ENCODE measurements at places on chromosomes 2 and 18.

DNA sequence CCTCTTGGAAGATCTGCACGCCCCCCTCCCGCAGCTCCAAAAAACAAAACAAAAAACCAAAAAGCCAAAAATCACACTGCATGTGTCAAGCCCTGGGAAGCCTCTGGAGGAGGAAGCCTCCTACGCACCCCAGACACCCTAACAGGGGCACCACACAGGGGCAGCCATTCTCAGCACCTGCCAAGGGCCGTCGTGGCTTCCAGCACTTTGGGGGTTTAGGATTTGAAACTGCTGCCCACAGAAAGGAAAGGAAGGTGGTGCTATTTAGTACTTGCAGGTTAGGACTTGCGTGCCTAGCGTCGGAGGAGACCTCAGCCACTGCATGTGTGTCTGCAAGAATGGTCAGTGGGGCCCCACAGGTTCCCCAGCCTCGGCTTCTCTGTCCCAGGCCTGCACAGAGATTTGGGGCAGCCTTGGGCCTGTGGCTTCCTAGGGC, 419 bp upstream of the GPR55 start:
- no peak for DNase-seq

DNA sequence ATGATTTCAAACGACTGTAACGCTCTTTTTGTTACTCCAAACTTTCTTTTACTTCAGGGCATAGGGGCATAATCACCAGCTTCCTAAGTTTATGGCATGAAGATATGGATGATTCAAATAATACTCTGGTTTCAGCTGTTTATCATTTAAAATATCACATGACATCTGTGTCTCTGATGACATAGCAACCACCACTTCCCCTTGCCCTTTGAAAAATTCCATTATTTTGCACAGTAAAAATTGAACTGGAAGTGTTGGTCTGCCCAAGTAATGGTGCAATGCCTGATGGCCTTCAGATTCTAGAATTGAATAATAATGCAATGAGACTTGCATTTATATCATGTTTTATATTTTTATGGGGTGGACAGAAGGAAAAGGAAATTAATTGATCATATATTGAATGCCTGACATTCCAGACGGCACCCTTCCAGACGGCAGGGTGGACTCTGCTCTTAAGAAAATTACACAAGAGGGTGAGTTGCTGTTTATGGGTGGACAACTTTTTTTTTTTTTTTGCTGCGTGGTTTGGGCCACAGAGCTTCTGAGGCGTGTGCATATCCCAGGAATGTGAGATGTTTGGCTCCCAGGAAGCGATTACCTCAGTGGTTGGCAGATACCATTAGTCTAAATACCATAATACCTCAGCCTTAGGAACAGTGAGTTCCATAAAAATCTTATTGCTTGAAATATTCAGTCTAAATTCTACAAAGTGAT, 101.7 kb upstream of the ZNF521 start:
- DNase-seq: no peak

- no peak for DNase-seq
Measured at GRCh38 chr2:144971786-144972335, 451.9 kb upstream of the ZEB2 start.

DNA sequence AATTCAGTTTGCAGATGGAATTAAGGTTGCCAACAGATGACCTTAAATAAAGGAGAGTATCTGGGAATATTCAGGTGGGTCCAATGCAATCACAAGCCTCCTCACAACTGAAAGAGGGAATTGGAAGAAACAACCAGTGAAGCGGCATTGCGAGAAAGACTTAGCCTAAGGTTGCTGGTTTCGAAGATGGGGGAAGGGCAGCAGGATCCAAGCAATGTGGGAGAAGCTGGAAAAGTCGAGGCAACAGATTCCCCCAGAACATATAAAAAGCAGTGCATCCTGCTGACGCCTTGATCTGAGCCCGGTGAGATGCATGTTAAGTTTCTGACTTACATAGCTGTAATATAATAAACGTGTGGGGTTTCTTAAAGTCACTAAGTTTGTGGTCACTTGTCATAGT, 162.5 kb downstream of the NDUFA10 start:
- DNase-seq: no peak

DNA sequence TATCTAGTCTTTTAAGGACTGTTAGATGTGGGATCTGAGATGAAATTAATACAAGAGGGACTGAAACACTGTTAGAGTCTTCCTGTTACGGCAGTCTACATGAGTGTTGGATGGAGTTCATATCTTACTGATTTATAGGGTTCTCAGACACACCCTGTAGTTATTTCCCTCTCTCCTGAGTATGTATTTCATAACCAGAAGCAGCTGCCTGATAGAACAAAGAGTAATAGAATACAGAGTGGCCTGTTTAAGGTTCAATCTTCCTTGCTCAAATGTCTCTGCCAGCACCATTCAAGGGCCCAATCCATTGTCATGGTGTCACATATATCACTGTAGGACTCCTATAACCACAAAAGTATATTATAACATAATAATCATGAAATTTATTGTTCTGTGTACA, 1229.1 kb upstream of the ACVR2A start:
- DNase-seq: no peak
